ENCODE measurements at places on chromosomes 5 and 9. TPM values are rescaled to one million over a fixed set of nuclear protein-coding genes. Genes with fewer than 3 reads are reported as not detected.
A peak's percentile ranks its signal among the peaks of the same experiment; 100 is the strongest.

DNA sequence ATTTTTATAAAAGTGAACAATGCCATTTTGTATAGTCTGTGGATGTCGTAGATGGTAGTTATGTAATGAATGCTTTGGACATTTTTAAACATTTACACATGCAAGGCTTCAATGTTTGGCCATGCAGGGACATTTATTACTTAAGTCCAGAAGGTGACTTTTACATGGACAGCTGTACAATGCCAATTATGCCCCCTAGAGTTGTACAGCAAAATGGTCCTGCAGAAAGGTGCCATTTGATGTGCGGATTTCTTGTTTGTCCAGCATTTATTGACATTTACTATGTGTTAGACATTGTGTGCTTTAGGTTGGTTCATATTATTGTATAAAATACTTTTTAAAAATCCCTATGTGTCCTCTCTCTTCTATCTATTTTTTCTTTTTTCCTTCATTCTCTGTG lies 22.5 kb upstream of the COMMD10 start:
- no peak for DNase-seq

GRCh38 chr9:133711428-133712220 lies 26.5 kb downstream of the SARDH start:
- DNase-seq, result no peak

DNA sequence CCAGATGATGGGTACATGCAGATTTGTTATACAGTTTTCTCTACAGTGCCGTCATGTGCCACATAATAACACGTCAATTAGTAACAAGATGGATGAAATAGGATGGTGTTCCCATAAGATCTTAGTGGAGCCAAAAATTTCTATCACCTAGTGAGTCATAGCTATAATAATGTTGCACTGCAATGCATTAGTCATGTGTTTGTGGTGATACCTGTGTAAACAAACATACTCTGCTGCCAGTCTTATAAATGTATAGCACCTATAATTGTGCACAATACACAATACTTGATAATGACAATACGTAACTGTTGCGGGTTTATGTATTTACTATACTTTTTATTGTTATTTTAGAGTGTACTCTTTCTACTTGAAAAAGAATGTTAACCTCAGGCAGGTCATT lies 865.4 kb downstream of the MAT2B start:
- DNase-seq, result no peak

DNA sequence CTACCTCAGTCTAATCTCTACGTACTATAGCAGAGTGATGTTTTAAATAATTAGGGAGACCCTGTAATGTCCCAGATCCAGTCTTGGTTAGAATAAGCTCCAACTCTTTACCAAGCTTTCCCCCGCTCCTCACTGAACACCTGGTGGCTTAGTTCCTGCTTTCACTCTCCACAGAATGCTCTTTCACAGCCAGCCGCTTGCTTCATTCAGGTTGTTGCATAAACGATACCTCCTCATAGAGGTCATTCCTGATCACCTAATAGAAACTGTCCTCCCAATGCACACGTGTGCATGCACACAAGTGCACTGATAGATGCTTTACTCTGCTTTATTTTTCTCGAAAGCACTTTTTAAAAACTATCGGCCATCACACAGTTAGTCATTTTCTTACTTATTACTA lies 298.1 kb downstream of the TRPM3 start:
- no peak for DNase-seq

DNA sequence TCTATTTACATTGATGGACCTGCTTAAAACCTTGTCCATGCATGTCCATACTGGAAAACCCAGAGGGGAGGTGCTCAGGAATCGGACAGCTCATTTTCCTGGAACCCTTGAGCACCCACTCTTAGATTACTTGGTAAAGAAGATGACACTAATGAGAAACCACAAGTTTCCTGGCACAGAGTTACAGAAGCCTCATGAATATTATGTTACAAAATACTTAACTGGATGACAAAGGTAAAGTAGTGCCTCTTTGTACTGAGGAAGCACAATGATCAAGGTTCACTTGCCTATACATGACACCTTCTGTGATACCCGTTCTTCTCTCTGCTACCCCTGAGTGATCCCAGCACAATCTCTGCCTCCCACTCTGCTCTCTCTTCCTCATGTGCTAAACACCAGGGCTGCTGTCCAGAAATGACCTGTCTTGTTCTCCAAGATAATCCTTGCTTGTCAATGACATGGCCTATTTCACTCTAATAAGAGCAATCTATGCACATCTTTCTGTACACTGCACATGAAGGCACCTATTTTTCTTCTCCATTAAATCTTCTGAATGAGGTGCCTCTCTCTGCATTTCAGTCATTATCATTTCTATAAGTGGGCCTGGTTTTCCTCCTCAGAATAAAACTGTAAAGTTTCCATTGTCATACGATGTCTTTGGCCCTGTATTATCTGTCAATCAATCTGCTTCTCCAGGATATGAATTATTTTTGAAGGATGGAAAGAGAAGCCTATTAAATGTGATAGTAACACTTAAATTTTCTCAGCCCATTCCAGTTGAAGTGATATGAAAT lies 684.0 kb upstream of the ACO1 start:
- no peak for DNase-seq

- peak; percentile 90 for DNase-seq
Observed at GRCh38 chr5:170362102-170362501, 27.1 kb downstream of the KCNMB1 start.

DNA sequence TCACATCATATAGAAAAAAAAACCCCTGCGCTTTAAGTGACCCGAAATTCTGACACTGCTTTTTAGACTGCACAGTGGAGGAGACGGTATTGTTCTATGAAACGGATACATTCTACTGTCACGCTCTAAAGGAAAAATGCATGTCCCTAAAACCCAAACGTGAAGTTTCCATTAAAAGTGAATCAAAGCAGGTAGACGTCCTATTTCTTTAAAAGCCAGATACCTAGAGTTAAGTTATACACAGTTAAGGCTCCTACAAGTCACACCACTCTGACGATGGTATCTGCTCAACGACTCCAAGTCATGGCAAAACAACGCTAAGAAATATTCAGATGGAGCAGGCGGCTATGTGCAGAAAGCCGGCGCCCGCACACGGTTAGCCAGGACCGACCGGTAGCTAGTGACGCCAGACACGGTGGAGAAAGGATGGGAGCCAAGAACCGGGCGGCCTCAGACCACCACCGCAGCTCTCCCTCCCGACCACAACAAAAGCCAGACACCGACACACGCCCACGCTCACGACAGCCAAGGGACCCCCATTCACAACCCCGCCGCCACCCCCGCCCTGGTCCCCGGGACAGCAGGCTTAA lies 734 bp downstream of the SKP1 start:
- DNase-seq, result peak; percentile 12

DNA sequence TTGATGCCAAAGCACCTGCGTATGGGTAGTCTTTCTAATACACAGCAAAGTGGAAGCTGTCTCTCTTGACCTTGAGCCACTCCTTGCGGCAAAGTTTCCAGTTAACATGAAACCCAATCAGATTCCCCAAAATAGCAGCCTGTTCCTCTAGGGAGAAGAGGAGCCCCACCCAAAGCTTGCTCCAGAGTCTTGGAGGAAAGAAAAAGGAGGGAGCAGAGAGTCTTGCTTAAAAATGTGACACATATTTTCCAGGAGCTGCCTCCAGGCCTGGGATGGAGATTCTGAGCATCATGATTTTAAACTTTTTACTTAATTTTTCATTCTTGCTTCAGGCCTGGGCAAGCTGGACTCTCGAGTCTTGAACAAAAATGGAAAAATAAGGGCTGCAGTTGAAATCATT lies 223.5 kb upstream of the TNC start:
- DNase-seq, result peak; percentile 90

- peak; percentile 26 for DNase-seq
Observed at GRCh38 chr9:69223605-69224004, 49.5 kb downstream of the TJP2 start.

DNA sequence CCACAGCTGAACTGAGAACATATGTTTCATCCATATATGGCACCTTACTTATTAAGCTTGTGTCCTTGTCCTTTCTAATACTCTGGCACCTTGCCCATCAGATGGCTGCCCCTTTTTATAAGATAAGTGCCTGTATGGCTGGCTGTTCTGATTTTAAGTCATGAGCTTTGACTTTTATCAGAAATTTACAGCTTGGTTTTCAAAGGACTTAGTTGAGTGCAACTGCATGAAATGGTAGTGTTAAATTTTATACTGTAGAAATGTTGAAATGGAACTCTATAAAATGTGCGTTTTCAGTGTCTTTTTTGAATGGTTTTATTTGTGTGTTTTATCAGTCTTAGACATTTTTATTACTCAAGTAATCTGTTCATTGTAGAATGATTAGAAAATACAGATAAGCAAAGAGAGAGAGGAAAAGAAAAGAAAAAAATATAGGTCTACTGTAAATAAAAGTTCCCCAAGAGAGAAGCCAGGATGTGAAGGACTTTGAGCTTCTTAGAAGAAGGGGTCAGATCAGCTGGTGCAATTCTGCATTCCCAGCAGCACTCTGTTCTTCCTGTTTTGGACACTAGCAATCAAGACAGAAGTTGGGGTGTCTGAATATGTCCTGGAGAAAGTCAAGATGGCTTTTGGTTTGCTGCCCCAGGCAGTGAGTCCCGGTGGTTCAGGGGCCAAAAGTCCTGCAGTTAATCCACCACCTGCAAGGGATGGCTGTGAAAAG lies 38.9 kb downstream of the ARHGAP26 start:
- peak; percentile 48 for DNase-seq

GRCh38 chr5:67021031-67021430 lies 175.6 kb downstream of the CD180 start:
- no peak for DNase-seq

- no peak for DNase-seq
Observed at GRCh38 chr9:127473932-127474331, 22.6 kb downstream of the LRSAM1 start.

DNA sequence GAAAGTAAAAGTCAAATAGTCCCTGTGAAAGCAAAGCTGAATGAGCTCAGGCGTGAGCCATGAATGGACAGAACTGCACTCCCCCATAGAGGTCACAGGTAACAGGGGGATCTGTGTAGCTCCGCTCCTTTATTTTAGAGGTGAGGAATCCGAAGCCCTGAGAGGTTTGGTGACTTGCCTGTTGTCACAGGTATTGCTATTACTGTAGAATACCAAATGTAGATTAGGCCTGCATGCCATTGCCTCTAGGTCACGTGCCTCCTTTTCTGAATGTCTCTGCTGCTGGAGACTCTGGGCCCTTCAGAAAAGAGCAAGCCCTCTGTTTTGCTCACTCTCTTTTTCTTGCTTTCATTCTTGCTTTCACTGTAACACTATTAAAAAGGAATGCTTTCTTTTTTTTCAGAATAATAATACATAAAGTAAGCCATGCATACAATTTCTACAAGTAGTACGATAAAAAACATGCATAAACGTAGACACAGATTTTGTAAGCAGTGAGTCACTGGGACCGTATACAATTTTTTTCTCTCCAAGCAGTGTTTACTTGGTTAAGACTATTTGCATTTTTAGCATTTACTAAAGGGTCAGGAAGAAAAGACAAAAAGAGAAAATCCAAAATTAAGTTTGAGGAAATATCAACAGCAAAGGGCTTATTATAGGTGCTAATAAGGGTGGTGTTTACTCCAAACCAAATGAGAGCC lies 568.7 kb upstream of the ADAMTS16 start:
- DNase-seq, result no peak

- DNase-seq, result peak; percentile 96
Observed at GRCh38 chr5:42423285-42424165, at the start of gene GHR. Gene GHR, plus strand, starts transcription at chr5:42423439. Its CDS starts 142,436 bp downstream, at chr5:42565875.

DNA sequence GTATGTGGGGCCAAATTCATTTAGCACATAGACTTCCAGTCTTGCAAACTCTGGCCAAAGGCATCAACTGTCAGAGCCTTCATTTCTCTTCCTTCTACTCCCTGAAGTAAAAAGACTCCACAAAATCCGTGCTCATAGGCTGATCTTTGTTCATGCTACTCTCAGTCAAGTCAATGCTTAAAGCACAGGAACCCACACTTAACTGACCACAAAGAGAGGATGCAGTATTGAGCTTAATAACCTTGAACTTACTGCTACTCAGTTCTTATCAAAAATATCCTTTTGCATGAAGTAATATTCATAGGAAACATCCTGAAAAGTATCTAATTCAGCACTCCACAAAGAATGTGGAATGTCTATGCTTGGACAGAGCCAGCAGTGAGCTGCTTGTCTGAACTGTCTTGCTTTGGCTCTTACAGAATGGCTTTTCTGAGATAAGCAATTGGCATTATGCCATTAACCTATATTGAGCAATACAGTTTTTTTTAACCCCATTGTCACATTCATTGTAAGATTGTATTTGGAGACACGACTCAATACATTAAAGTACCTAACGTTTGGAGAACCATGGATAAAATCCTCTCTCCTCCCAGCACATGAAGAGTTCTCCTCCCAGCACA lies 21.7 kb downstream of the LPAR1 start:
- DNase-seq, result peak; percentile 58

DNA sequence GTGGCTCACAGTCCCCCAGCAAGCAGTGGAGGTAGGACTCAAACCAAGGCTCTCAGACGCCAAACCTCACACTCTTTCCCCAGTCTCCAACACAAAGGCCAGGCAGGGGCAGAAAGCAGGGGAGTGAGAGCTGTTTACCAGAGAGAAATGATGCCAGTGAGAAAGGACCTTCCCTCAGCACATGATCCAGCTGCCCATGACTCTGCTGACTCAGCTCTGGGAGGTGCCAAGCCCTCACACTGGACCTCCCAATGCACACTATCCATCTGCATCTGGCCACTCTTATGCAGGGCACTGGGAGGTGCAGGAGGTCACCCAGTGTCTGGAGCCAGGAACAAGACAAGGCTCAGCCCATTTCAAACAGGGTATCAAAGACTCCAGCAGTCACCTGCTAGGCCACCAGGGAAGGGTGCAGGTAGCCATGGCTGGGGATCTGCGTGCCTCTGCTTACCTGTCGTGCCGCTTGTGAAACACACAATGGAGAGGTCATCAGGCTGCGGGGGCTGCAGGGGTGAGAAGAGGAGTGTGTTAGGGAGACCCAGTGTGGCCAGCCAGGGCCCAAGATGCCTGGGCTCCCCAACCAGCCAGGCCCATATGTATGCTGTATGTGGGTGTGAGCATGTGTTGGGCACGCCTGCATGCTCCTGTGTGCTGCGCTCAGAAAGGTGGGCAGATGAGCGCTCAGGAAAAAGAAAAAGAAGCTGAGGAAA lies 26.3 kb downstream of the ACSL6 start:
- no peak for DNase-seq

DNA sequence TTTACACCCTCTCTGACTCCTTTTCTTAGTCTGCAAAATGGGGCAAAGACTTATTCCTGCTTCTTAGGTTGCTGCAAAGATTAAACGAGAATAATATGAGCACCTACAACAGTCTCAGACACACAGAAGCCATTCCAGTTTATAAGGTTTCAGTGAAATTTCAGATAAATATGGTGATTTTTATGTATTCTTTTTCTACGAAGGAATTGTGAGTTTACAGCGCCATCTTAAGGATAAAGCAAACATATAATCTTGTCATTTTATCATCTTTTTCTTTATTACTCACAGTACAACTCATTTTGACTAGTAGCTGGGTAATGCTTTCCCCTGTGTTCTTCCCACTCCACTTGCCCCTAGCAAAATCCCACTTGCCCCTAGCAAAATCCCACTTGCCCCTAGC lies 29.2 kb upstream of the SMC5 start:
- peak; percentile 26 for DNase-seq

SOHLH1 gene
- not detected for polyA plus RNA-seq

NUDT12 gene
- 9.6 TPM for polyA plus RNA-seq

GLRA1 gene
- not detected for polyA plus RNA-seq

CMYA5 gene
- polyA plus RNA-seq, result 180 TPM

LECT2 gene
- 0.35 TPM for polyA plus RNA-seq

DMRTA1 gene
- polyA plus RNA-seq, result 0.05 TPM

C5orf58 gene
- polyA plus RNA-seq, result 0.34 TPM

Data from muscle of leg (tissue), 16 donors.